ENCODE measurements at places on chromosomes 3 and 15.

DNA sequence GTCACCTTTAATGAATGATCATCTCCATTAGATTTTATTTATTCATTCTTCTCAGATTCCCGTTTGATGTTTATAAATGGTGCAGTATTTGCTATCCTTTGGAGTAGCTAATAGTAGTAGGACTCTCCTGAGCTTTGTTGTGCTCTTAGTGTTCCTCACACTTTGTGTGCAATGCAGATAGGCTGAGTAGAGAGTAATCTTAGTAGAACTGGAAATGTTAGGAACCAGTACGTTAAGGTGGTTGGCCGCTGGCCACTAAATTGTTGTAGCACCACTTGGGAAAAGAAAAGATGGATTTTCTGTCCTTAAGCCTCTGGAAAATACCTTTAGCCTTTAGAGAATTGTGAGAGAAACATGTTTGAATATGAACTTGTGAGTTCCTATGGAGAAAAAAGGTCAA lies 19.9 kb upstream of the EBLN2 start:
- no peaks in the 10 kb centered on the region for H3K27me3 ChIP-seq
- H3K36me3 ChIP-seq, result no peaks in the 10 kb centered on the region
- H3K4me3 ChIP-seq, result no peak overlapping the region
- DNase-seq, result no peak

- H3K27ac ChIP-seq, result no peak overlapping the region
- no peaks in the 10 kb centered on the region for H3K4me1 ChIP-seq
- H3K4me3 ChIP-seq, result no peak overlapping the region
- H3K36me3 ChIP-seq, result no peaks in the 10 kb centered on the region
- no peaks in the 10 kb centered on the region for H3K27me3 ChIP-seq
Observed at GRCh38 chr15:55277116-55277564, 12.5 kb downstream of the RAB27A start.

- H3K27ac ChIP-seq, result no peak overlapping the region
- H3K4me3 ChIP-seq, result peak overlapping the region; percentile 34
- peaks cover 22% of the 10 kb centered on the region for H3K4me1 ChIP-seq
- no peaks in the 10 kb centered on the region for H3K36me3 ChIP-seq
- no peak for DNase-seq
- peaks cover 25% of the 10 kb centered on the region for H3K27me3 ChIP-seq
Observed at GRCh38 chr15:51267703-51268083, 70.7 kb downstream of the CYP19A1 start.

DNA sequence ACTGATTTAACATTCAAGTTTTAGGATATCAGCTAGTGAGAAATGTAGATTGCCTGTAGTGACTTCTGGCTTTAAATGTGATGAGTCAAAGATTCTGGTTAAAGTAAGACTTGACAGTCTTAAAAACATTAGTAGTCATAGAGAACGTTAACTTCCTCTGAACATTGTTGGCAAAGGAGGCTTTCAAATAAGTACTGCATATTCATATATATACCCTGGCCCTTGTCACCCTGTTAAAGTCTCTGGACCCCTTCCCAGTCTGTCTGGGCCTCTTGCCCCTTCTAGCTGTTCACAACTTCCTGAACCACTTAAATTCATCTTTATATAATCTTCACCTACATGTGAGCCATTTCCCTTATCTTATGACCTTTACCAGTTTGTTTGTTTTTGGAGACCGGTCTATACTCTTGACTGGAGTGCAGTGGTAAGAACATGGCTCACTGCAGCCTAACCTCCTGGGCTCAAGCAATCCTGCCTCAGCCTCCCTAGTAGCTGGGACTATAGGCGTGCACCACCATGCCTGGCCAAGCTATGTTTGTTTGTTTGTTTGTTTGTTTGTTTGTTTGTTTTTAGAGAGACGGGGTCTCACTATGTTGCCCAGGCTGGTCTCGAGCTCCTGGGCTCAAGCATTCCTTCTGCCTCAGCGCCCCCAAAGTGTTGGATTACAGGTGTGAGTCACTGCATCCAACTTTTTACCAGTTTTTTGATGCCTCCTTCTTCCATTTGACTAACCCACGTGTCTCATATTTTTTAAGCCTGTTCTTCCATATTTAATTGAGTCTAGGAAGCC lies 64.4 kb upstream of the CRTC3 start:
- H3K36me3 ChIP-seq, result peaks cover 46% of the 10 kb centered on the region
- no peaks in the 10 kb centered on the region for H3K4me1 ChIP-seq
- no peak overlapping the region for H3K4me3 ChIP-seq
- DNase-seq, result peak; percentile 41

DNA sequence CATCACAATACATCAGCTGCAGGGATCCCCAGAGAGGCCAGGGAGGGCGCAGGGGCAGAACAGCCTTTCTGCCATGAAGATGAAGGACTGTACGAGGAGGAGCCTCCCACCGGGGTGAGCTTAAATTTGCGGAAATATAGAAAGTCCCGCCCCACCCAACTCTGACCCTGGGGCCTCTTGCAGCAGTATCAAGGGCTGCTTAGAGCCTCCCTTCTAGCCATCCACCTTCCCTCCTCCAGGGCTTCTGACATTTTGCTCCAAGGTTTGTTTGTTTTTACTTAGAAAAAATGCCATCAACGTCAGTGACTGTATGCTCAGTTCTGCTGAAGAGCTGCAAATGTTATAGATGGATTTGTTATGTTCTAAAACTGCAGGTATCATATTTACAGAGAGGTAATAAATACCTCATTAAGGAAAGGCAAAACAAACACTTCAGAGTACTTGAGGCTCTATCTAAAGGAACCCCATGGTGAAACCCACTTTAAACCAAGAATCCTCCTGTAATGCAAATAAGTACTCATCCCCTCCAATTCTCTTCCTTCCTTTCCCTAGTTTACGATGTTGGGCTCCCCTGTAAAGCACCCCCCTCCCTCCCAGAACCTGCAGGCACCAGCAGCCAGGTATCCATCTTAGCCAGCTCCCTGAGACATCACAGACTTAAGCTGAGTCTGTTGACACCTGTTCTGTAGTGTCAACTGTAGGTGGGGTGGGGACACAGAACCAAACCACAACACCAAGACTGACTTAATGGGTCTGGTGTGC lies 30.5 kb downstream of the RFTN1 start:
- no peaks in the 10 kb centered on the region for H3K27me3 ChIP-seq
- no peaks in the 10 kb centered on the region for H3K36me3 ChIP-seq
- peak; percentile 11 for DNase-seq
- H3K4me1 ChIP-seq, result peaks cover 4% of the 10 kb centered on the region
- H3K4me3 ChIP-seq, result no peak overlapping the region

DNA sequence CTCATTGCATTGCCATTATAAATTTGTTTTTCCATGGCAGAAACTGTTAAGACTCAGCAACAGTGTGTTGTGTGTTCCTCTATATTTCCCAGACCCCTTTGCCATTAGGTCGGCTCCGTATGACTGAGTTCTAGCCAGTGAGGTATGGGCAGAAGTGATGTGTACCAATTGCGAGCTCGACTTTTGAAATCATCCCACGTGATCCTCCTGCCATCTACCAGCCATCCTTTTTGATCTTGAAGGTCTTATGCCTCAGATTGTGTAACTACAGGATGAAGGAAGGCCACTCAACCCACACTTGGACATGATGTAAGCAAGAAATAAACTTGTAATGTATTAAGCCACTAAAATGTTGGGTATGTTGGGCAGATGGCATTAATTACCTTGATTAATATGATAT lies 562.3 kb downstream of the PDCD6IP start:
- H3K4me3 ChIP-seq, result no peak overlapping the region
- H3K4me1 ChIP-seq, result no peaks in the 10 kb centered on the region
- no peaks in the 10 kb centered on the region for H3K27me3 ChIP-seq
- DNase-seq, result no peak
- no peak overlapping the region for H3K27ac ChIP-seq

DNA sequence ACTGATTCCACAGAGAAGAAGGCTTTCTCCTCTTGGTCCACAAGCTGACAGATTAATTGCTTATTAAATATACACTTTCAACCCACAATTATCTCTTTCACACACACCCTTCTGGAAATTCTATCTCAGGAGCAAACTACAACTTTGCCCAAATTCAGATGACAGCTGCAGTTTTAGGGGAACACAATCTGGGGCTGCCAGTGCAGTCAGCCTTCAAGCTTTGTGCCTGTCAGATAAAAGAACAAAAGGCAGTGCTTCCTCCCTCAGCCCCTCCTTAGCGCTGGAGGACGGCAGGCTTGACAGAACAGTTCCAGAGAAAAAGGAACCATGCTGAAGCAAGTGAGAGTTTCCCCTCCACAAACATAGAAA lies 99.6 kb downstream of the TMCC1 start:
- no peak overlapping the region for H3K4me3 ChIP-seq
- DNase-seq, result peak; percentile 34

DNA sequence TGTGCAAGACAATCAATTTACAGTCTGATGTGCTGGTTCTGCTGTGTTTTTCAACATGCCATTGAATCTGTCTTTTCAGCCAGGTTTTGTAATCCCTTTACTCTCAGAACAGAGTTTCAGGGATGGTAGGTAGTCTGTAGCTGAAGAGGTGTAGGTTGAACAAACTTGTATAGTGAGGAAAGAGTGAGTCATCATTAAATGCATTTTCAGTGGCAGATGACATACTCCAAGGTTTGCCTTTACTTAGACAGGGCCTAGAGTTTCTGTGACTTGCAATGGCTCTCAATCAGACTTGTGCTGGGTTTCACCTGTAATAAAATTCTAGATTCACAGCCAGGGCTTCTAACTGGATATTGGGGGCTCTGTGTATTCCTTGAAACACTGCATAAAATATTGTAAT lies 94.6 kb downstream of the CYP19A1 start:
- no peaks in the 10 kb centered on the region for H3K27me3 ChIP-seq
- DNase-seq, result no peak
- no peaks in the 10 kb centered on the region for H3K4me1 ChIP-seq
- H3K4me3 ChIP-seq, result no peak overlapping the region
- no peaks in the 10 kb centered on the region for H3K36me3 ChIP-seq

GRCh38 chr15:96160800-96161199 lies 169.7 kb upstream of the NR2F2 start:
- no peak overlapping the region for H3K4me3 ChIP-seq
- H3K27me3 ChIP-seq, result no peaks in the 10 kb centered on the region
- peak; percentile 33 for DNase-seq
- H3K36me3 ChIP-seq, result no peaks in the 10 kb centered on the region
- H3K27ac ChIP-seq, result peak overlapping the region; percentile 74
- peaks cover 19% of the 10 kb centered on the region for H3K4me1 ChIP-seq

GRCh38 chr3:169640467-169641148 lies 22.9 kb downstream of the MECOM start:
- no peaks in the 10 kb centered on the region for H3K4me1 ChIP-seq
- H3K4me3 ChIP-seq, result no peak overlapping the region
- H3K27me3 ChIP-seq, result no peaks in the 10 kb centered on the region
- no peaks in the 10 kb centered on the region for H3K36me3 ChIP-seq
- DNase-seq, result no peak
- H3K27ac ChIP-seq, result no peak overlapping the region

GRCh38 chr3:23575697-23576096 lies 230.1 kb upstream of the UBE2E1 start:
- H3K27me3 ChIP-seq, result no peaks in the 10 kb centered on the region
- DNase-seq, result peak; percentile 32
- H3K36me3 ChIP-seq, result no peaks in the 10 kb centered on the region
- no peak overlapping the region for H3K27ac ChIP-seq
- no peaks in the 10 kb centered on the region for H3K4me1 ChIP-seq
- H3K4me3 ChIP-seq, result no peak overlapping the region

GRCh38 chr3:39284457-39284881 lies 4.6 kb upstream of the CX3CR1 start:
- H3K36me3 ChIP-seq, result no peaks in the 10 kb centered on the region
- no peak overlapping the region for H3K4me3 ChIP-seq
- no peaks in the 10 kb centered on the region for H3K27me3 ChIP-seq
- DNase-seq, result peak; percentile 41
- H3K4me1 ChIP-seq, result peaks cover 18% of the 10 kb centered on the region

DNA sequence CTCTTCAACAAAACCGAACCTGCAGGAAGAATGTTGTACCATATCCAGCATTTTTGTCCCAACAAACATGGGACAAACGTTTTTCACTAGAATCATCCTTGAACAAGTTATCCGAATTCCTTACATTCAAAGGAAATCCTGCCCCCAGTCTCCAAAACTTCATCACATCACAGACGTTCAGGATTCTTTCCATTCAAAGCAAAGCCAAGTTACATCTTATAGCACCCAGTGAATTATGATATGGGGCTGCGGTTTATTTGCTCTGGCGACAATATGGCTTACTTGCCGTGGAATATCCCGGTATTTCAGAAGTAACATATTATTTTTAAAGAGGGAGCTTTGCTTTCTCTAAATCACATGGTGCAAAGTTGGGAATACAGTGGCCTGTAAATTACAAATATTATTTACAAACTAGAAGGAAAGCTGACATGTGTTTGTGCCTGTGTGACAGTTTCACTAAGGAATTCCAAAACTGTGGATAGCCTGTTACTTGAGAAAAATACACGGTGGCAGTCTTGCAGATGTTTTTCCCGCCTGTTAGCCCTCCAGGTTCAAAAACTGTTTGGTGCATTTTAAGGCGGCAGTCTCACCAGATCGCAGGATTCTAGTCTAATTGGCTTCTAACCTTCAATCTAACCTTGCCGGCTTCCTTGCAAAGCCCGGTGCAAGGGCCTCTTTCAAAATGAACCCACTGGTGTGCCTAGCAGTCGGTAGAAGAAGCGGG lies 736 bp upstream of the MBNL1 start:
- DNase-seq, result peak; percentile 68
- peak overlapping the region; percentile 98 for H3K27ac ChIP-seq
- H3K4me3 ChIP-seq, result peak overlapping the region; percentile 86
- peaks cover 19% of the 10 kb centered on the region for H3K4me1 ChIP-seq

GRCh38 chr3:85726241-85726640 lies 767.5 kb downstream of the CADM2 start:
- DNase-seq, result no peak
- H3K27ac ChIP-seq, result no peak overlapping the region
- H3K4me3 ChIP-seq, result no peak overlapping the region
- no peaks in the 10 kb centered on the region for H3K36me3 ChIP-seq

DNA sequence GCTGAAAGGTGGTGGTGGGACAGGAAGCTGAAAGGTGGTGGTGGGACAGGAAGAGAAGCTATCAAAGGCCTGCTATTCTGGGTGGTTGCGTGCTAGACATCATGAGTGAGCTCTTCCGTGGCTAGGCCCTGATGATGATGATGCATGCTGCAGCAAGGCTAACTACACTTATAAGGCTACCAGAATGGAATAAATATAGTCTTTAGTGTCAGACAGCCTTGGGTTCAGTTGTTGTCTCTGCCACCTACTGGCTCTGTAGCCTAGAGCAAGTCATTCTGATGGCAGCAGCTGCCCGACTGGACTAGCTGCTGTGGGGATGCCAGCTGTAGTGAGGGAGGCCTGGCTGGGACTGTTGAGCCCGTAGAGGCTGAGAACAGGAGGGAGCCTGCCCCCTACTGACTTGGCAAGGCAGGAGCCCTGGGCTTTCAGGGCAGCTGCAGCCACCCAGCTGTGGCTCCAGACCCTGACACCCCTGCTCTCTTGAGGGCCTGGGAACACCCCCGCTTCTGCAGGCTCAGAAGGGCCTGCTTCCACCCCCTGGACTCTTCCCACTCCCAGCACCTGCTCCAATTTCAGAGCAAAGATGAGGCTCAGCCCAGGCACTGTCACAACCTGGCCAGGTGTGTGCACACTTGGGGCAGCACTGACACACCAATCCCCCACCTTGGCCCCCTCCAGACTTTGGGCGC lies 21.4 kb upstream of the ZBED2 start:
- no peak for DNase-seq
- no peak overlapping the region for H3K27ac ChIP-seq
- H3K4me3 ChIP-seq, result no peak overlapping the region
- H3K36me3 ChIP-seq, result no peaks in the 10 kb centered on the region
- no peaks in the 10 kb centered on the region for H3K27me3 ChIP-seq
- no peaks in the 10 kb centered on the region for H3K4me1 ChIP-seq

Measured in muscle of leg (tissue), 16 donors.